ENCODE measurements at places on chromosomes 6 and 20.

DNA sequence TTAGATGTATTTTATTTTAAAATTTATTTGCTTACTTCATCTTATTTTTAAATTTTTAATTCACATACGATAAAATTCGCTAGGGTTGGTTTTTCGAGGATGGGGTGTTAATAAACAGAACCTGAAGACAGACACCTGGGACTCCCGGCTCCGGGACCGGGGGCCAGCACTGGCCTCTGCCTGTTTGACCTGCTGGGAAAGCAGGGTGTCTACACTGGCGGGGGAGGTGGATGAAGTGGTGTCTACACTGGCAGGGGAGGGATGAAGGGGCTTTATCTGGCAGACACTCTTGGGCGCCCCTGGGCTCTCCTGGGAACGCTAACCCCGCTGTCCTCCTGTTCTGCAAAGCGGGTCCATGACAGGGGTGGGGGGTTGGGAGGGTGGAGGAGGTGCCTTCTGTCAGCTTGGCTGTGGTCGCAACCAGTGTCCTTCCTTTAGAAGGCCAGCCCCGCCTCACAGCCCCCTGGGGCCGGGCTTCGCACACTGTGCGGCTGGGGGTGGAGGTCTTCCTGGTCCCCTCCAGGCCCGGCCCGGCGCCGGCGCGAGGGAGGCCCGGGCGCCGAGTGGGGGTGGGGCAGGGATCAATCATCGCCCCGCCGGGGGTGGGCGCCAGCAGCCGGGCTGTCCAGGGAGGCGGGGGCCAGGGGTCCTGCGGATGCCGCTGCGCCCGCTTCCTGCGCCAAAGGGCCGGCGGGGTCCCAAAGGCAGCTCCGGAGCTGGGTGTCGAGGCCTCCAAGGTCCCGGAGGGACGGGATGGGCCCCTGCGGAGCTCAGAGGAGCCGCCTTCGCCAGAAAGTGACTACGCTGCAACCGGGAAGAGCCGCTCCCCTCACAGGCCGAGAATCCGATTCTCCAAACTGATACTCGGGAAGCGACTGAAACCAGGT, 1.8 kb downstream of the GATA5 start:
- H3K4me1 ChIP-seq: peaks cover 8% of the 10 kb centered on the region
- no peak overlapping the region for H3K27ac ChIP-seq
- H3K36me3 ChIP-seq: no peaks in the 10 kb centered on the region
- H3K27me3 ChIP-seq: peaks cover 53% of the 10 kb centered on the region
- H3K4me3 ChIP-seq: no peak overlapping the region

GRCh38 chr6:34145161-34146020, 496 bp downstream of the GRM4 start:
- H3K4me1 ChIP-seq: peaks cover 14% of the 10 kb centered on the region
- no peak for DNase-seq
- peaks cover 68% of the 10 kb centered on the region for H3K27me3 ChIP-seq
- H3K36me3 ChIP-seq: peaks cover 4% of the 10 kb centered on the region
- no peak overlapping the region for H3K27ac ChIP-seq

DNA sequence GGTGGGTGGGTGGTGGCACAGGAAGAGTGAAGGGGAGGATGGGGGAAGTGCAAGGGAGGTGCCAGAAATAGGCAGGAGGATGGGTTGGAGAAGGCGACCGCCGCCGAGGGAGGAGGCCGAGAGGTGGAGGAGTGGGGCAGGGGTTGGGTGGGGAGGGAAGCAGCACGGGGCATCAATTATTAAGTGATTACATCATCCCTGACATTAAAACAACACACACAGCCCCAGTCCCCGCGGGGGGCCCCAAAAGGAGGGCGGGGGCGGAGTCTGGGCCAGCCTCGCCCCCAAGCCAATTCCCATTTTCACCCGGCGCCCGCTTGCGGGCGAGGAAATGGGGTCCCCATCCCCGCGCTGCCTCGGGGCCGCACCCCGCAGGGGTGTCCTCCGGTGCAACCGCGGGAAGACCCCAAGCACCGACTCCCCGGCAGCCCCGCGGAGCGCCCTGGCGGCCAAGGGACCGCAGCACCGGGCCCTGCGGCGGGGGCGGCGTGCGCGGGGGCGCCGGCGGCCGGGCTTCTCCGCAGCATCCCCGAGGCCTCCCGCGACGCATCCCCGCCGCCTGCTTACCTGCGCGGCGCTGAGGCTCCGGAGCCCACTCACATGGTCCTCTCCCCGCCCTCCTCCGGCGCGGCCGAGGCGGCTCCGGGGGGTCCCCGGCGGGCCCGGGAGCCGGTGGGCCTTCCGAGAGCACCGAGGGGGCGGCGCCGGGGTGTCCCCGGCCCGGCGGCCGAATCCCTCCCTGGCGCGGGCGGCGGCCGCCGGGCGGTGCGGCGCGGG, 663 bp downstream of the FYN start:
- DNase-seq: peak; percentile 62
- H3K27me3 ChIP-seq: no peaks in the 10 kb centered on the region
- peak overlapping the region; percentile 95 for H3K27ac ChIP-seq
- H3K36me3 ChIP-seq: peaks cover 25% of the 10 kb centered on the region

GRCh38 chr20:62501801-62502495, 26.2 kb upstream of the GATA5 start:
- H3K27ac ChIP-seq: no peak overlapping the region
- H3K36me3 ChIP-seq: no peaks in the 10 kb centered on the region
- no peak overlapping the region for H3K4me3 ChIP-seq
- H3K27me3 ChIP-seq: no peaks in the 10 kb centered on the region

DNA sequence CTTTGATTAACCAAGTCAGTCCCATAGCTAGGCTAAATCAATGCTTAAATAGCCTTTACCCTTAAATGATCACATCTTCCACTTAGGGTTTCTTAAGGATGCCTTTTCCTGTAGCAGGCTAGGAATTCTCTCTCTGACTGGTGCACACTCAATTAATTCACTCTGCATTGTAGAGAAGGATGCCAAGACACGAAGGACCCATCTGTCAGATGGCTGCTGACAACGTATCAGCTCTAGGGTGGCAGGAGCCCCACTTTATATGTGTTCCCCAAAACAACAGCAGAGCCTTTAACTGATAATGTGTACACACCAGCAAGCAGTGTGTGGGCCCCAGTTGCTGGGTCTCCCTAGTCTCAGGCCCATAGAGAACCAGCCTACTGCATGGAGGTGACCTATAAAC, 13.3 kb downstream of the GNAS start:
- H3K36me3 ChIP-seq: no peaks in the 10 kb centered on the region
- peaks cover 5% of the 10 kb centered on the region for H3K4me1 ChIP-seq
- H3K27ac ChIP-seq: no peak overlapping the region
- peaks cover 34% of the 10 kb centered on the region for H3K27me3 ChIP-seq
- H3K4me3 ChIP-seq: no peak overlapping the region
- DNase-seq: no peak

- H3K27ac ChIP-seq: no peak overlapping the region
- H3K36me3 ChIP-seq: no peaks in the 10 kb centered on the region
- no peak overlapping the region for H3K4me3 ChIP-seq
- no peaks in the 10 kb centered on the region for H3K27me3 ChIP-seq
- DNase-seq: no peak
Measured at GRCh38 chr6:54404791-54405190, 96.5 kb downstream of the TINAG start.

- H3K4me3 ChIP-seq: no peak overlapping the region
- peaks cover 1% of the 10 kb centered on the region for H3K36me3 ChIP-seq
- peaks cover 5% of the 10 kb centered on the region for H3K4me1 ChIP-seq
- DNase-seq: no peak
Measured at GRCh38 chr6:16232086-16232485, 6.3 kb upstream of the GMPR start.

GRCh38 chr6:47674673-47675072, 23.7 kb upstream of the ADGRF4 start:
- H3K36me3 ChIP-seq: no peaks in the 10 kb centered on the region
- H3K27me3 ChIP-seq: peaks cover 42% of the 10 kb centered on the region
- H3K27ac ChIP-seq: no peak overlapping the region

DNA sequence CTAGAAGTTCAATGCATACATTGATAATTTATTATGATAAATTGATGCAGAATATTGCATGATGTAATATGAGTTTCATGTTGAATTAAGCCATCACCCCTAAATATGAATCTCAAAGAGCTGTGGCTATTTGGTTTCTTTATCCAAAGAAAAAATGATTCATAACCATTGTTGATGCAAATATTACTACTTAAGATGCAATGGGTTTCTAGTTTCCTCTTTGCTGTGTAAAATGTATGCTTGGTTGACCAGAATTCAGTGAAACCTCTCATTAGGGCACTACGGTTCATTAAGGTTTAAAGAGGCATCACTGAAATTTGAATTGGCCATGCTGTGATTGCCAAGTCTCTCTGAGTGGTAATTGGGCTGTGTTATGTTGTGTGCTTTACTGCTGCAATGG, 492.5 kb upstream of the FLRT3 start:
- H3K4me3 ChIP-seq: no peak overlapping the region
- no peak overlapping the region for H3K27ac ChIP-seq
- no peaks in the 10 kb centered on the region for H3K27me3 ChIP-seq
- DNase-seq: no peak
- no peaks in the 10 kb centered on the region for H3K36me3 ChIP-seq
- no peaks in the 10 kb centered on the region for H3K4me1 ChIP-seq
